Stimulated activated CD4-positive, alpha-beta T cell treated with anti-CD3 and anti-CD28 coated beads, Interleukin-15, amount 100 ng/mL, for 1 hour (primary cell): ENCODE measurements at places on chromosomes 12 and 14.

- no peak for DNase-seq
Measured at GRCh38 chr14:44438936-44439335, 68.1 kb downstream of the FSCB start.

GRCh38 chr14:101134851-101135433 is 231.4 kb upstream of the RTL1 start:
- no peak for DNase-seq

- DNase-seq = no peak
Measured at GRCh38 chr12:43882578-43883178, 46.8 kb downstream of the TMEM117 start.

DNA sequence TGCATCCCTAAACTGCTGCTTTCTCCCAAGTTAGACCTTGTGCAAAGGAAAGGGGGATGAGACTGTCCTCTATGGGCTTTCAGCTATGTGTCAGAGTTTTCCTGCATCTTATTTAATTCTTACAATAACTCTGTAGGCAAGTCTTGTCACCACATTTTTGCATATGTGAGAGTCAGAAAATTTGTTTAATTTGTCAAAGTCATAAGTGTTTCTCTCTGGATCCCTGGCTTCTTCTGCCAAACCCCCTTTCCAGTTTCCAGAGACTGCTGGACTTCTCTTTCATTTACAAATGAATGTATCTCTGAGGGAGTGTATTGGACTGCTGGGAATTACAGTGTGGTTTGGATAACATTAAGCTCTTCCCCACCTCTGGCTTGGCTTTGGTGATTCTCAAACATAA is 877.6 kb upstream of the SEL1L start:
- no peak for DNase-seq

DNA sequence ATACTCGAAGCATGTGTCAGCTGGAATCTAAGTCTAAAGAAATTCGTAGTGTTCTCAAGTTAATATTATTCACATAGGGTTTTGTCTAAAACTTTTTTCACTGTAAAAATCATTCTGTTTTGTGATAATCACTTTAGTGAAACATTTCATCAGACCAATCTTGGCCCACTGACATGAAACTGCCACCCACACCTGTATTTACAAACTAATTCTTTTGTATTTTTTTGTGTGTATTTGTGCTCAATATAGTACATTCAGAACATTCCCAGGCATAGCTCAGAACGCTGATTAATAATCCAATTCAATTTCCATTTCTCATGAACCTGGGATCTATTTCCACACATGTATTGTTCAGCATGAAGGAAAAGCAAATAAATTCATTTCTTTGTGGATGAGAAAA is 191.7 kb downstream of the RASSF9 start:
- no peak for DNase-seq

DNA sequence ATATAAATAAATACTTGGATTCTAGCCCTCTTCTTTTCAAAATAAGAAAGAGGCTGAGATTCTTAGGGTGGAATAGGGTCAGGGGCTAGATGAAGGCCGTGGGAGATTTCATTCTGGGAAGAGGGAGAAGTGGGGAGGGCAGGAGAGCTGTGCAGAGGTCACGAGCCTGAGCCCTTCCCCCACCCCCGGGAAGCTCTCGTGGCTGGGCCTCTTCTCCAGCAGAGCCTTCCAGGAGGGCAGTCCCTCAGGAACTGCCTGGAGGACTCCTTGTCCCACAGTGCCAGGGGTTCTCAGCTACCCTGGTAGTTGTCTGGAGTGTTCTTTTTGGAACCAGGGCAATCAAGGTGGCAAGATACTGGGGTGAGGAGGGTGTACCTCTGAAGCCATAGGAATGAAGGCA is 94.0 kb downstream of the ESR2 start:
- no peak for DNase-seq

GRCh38 chr12:2853626-2854025 is 3.2 kb downstream of the TEX52 start:
- peak; percentile 37 for DNase-seq

GRCh38 chr12:24356240-24356804 is 406.9 kb upstream of the SOX5 start:
- no peak for DNase-seq

DNA sequence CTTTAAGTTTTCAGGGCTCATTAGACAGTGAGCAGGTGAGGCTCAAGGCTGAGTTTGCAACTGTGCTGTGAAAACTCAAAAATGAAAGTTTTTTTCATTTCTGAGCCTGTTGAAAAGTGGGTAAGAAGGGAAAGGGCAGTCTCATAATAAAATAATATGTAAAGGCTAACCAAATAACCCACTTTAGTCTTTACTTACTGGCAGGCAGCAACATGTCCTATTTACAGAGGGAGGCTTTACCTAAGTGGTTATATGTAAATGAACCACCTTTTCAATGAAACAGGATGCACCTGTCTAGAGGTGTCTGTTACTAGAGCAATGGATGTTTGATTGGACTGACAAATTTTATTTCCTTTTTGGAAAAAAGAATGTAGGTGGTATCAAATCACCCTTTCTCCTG is 158.0 kb downstream of the ETV6 start:
- DNase-seq = no peak

- peak; percentile 77 for DNase-seq
Measured at GRCh38 chr12:124767066-124767821, 96.4 kb downstream of the SCARB1 start.

DNA sequence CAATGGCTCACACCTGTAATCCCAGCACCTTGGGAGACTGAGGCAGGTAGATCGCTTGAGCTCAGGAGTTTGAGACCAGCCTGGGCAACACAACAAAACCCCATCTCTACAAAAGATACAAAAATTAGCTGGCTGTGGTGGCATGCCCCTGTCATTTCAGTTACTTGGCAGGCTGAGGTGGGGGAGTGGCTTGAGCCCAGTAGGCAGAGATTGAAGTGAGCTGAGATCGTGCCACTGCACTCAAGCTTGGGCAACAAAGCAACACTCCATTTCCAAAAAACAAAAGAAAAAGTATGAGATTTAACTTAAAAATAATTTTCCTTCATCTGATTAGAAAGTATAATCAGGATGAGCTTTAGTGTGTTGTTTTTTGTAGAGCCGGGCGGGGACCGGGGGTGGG is 47.9 kb upstream of the BCAT1 start:
- DNase-seq = no peak

GRCh38 chr12:104752881-104753280 is 205.2 kb downstream of the SLC41A2 start:
- DNase-seq = no peak

DNA sequence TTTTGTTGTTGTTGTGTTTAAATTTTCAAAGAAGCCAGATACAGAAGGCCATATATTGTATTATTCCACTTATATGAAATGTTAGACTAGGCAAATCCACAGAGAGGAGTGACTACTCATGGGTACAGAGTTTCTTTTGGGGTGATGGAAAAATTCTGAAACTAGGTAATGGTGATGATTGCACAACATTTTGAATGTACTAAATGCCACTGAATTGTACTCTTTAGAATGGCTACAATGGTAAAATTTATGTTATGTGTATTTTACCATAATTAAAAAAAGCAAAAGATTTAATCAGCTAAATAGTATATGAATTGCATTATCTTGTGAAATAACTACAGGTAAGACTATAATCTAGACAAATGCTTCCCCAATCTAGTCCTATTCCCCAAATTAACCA is 733.6 kb upstream of the TMEM132C start:
- no peak for DNase-seq

- no peak for DNase-seq
Measured at GRCh38 chr12:4275870-4276301, 2.3 kb downstream of the CCND2 start.

GRCh38 chr12:81359736-81360135 is 281.9 kb downstream of the ACSS3 start:
- no peak for DNase-seq

DNA sequence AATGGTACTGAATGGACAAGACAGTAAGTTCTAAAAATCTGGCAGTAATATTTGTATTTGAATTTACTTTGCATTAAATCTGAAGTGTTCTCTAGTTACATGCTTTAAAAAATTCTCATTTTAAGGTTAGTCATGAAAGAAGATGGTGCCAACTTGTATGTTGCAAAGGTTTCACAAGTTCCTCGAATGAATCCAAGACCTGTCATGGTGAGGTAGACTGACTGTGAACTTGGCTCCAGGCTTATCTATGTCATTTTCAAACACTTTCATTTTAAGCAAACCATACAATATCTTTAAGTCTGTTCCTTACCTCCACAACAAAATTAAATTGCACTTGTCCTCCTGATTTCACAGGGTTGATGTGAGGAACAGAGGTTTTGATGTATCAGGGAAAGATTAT is 23.4 kb downstream of the CLEC2D start:
- DNase-seq = no peak

- no peak for DNase-seq
Measured at GRCh38 chr12:67925077-67925476, 64.2 kb upstream of the IFNG-AS1 start.

- DNase-seq = no peak
Measured at GRCh38 chr14:64704143-64704742, at the start of gene PLEKHG3. Gene PLEKHG3, plus strand, starts transcription at chr14:64704424. Its CDS starts 23,208 bp downstream, at chr14:64727632.

GRCh38 chr14:23670481-23670880 is 34.3 kb downstream of the DHRS2 start:
- DNase-seq = no peak

DNA sequence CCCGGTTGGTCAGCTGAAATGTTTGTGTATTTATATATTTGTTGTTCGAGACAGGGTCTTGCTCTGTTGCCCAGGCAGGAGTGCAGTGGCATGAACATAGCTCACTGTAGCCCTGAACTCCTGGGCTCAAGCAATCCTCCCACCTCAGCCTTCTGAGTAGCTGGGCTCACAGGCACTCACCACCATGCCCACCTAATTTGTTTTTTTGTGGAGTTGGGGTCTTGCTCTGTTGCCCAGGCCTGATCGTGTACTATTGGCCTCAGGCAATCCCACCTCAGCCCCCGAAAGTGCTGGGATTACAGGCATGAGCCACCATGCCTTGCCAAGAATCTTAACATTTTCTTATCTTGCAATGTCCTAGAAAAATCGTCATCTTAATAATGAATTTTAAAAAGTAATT is 3.3 kb downstream of the RAN start:
- DNase-seq = no peak

- DNase-seq = peak; percentile 75
Measured at GRCh38 chr14:52791223-52792096, at the start of gene GNPNAT1. Gene GNPNAT1, minus strand, starts transcription at chr14:52791607. Its CDS starts 6,957 bp downstream, at chr14:52784650.

GRCh38 chr12:110743571-110744093 is 941 bp upstream of the PPP1CC start:
- DNase-seq = no peak

DNA sequence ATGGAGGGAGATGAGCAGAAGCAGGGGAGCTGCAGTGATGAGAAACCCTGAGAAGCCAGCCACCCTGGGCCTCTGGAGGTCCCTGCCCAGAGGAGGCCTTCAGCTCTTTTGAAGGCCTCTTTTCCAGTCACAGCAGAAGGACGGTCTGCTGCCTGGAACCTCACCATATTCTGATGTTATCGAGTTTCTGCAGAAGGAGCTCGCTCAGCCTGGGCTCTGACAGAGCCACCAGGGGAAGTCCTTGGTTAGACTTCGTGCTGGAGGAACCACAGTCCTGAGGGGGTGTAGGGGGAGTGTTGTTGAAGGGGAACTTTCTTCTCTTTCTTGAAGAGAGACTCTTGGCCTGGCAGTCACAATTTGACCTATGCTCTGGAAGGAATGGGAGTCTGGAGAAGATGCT is 25.1 kb upstream of the BATF start:
- no peak for DNase-seq

- no peak for DNase-seq
Measured at GRCh38 chr12:122333142-122334087, 67.1 kb upstream of the VPS33A start.

- no peak for DNase-seq
Measured at GRCh38 chr12:58459191-58459590, 461.1 kb downstream of the LRIG3 start.

GRCh38 chr12:67911275-67911600 is 78.0 kb upstream of the IFNG-AS1 start:
- no peak for DNase-seq
